ENCODE measurements at places on chromosomes 3 and 15.

DNA sequence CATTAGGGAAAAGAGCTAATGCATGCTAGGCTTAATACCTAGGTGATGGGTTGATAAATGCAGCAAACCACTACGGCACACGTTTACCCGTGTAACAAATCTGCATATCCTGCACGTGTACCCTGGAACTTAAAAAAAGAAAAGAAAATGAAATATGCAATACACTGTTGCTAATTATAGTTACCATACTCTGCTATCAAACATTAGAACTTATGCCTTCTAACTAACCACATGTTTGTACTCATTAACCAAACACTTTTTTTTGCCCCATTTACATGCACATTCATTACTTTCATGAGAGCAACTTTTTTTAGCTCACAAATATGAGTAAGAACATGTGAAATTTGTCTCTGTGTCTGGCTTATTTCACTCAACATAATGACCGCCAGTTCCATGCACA, 253.1 kb downstream of the CGGBP1 start:
- no peak for DNase-seq

DNA sequence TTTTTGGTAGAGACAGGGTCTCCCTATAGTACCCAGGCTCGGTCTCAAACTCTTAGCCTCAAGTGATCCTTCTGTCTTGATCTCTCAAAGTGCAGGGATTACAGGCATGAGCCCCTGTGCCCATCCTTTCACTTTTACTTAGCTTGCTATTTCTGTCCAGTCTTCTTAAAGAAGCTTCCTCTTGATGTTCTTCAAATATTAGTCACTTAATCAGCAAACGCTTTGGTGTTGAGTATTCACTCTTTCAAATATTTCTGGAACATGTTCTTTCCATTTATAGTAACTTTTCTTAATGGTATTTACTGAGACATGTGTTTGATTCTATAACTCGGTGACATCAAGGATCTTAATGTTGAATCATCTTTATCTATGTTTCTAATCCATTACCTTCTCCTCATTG, 122.1 kb downstream of the CNTN6 start:
- DNase-seq = no peak

DNA sequence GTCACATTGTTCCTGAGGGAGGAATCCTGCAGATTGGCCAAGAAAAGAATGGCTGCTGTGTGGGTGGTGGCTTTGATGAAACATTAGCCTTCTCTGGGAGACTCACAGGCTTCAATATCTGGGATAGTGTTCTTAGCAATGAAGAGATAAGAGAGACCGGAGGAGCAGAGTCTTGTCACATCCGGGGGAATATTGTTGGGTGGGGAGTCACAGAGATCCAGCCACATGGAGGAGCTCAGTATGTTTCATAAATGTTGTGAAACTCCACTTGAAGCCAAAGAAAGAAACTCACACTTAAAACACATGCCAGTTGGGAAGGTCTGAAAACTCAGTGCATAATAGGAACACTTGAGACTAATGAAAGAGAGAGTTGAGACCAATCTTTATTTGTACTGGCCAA, 6.1 kb downstream of the PTX3 start:
- no peak for DNase-seq

GRCh38 chr3:7651274-7651673, 790.4 kb downstream of the GRM7 start:
- DNase-seq = no peak

DNA sequence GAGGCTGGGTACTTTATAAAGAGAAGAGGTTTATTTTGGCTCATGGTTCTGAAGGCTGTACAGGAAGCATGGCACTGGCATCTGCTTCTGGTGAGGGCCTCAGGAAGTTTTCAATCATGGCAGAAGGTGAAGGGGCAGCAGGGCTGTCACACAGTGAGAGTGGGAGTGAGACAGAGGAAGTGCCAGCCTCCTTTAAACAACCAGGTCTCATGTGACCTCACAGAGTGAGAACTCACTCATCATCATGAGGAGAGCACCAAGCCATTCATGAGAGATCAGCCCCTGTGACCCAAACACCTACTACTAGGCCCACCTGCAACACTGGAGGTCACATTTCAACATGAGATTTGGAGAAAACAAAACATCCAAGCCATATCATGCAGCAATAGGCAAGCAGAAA, 9.3 kb upstream of the RFTN1 start:
- no peak for DNase-seq

DNA sequence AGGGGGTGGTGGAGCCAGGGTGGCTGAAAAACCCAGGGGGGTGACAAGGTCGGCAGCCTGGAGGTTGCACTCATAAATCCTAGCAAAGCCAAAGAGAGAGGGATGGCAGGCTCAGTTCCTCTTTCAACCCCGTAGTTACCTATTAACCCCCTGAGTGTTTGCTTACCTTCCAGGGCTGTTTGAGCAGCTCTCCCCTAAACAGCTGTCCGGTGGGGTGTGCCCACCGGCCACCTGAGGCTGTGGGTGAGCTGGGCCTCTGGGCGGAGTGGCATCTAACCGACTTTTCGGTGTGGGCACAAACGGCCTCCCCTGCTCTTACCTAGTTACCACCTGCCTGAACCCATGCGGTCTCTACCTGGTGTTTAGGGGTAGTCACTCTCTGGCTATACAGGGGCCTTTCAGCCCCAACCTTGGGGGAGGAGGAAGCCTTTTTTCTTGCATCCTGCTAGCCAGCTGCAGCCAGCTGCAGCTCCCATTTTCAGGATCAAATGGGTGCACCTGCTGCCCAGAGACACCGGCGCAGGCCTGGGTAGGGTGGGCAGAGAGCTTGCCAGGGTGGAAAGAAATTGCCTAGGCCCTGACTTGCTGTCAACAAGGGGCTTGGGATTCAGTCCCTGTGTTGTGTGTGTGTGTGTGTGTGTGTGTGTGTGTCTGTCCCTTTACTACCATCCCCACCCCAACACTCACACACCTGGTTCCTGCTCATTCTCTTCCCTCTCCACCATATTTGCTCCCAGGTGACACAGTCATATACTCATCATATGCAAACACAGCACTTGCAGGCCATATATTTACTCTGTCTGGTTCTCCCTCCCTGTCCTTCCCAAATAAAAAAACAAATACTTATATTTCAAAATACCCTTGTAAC, 3.7 kb downstream of the DLL4 start:
- no peak for DNase-seq

- no peak for DNase-seq
Measured at GRCh38 chr3:40793730-40794129, 269.0 kb downstream of the ZNF621 start.
